ENCODE measurements at places on chromosomes 1 and 21.
A peak's percentile ranks its signal among the peaks of the same experiment; 100 is the strongest.

DNA sequence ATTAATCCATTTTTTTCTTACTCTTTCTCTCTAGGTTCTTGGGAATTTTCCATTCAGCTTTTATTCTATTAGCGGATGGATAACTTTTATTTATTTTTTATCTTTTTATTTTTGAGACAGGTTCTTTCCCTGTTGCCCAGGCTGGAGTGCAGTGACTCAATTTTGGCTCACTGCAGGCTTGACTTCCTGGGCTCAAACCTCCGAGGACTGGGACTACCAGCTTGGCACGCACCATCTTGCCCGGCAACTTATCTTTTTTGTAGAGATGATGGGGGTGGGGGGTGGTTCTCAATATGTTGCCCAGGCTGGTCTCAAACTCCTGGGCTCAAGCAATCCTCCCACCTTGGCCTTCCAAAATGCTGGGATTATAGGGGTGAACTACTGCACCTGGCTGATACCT, 36.1 kb upstream of the CHIT1 start:
- DNase-seq: no peak

DNA sequence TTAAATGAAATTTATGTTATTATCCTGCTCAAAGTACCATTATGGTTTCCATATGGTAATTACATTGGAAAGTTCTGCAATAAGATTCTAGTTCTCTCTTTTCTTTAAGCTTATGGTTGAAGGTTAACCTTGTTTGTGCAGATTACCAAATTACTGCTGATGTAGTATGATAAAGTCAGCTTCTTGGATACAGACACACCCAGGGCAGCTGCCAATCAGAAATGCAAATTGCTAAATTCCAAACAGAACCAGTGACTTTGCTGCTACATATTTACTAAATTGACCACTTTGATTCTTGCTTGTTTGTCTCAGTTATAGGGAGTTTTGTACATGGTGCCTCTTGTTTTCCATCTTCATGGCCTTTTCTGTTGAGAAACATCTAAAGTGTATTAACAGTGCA, 26.5 kb downstream of the GNAT2 start:
- DNase-seq: no peak

DNA sequence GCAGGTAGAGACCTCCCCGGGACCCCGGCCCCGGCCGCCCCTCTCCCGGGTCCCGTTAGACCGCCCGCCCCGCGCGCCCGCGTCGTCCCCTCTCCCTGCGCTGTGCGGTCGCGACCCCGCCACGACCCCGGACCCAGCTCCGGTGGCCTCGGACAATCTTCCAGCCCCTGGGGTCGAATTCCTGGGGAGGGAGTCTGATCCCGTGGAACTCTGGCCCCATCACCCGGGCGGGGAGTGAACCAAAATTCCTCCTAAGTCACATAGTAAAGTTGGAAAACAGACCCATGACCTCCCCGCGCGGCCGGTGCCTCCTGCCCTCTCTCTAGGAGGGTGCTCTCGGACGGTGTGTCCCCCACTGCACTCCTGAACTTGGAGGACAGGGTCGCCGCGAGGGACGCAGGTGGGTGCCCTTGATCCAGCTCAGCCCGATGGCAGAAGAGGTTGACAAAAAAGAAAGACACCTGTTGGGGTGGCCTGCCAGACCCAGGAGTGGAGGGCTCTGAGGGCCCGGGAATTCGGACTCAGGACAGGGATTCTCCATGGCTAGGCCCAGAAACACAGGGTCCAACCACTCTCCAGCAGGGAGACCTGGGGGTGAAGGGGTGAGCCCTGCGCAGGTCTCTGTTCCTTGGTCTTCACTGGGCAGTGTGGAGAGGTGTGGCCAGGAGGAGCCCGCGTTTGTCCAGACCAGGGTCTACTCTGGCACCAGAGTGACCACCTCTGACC, 451 bp downstream of the ADAMTSL4 start:
- no peak for DNase-seq

GRCh38 chr1:8314346-8315280, 3.3 kb upstream of the SLC45A1 start:
- DNase-seq: peak; percentile 82

- no peak for DNase-seq
These were observed 14.0 kb upstream of the GBP5 start for GRCh38 chr1:89286549-89287180.

DNA sequence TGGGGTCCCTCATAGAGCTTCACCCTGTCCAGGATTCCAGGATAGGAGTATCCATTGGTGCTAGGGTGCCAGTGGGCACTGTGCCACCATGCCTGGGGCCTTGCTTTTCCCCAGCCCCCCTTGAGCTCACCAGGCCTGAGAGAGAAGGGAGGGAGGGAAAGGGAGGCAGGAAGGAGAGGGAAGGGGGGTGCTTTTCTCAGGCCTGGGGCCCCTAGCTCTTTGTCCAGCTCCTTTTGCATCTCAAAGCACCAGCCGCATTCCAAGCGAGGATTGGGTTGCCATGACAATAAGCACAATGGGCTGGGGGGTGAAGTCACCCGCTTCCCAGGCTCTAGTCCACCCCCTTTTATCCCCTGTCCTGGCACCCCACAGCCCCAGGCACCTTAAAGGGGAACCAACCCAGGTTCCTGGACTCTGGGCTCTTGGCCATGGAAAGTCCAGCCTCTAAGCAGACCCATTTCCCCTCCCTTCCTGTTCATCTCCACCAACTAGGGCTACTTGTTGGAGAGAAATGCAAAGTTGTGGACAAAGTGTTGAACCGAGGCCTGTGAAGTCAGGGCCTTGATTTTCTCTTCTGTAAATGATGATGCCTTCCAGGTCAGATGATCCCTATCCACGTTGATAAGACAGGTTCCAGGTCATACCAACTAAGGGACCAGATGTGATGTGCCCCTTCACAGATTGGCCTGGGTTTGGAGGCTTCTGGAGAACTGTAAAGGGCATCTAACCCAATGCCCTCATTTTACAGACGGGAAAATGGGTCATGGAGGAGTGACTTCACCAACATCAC, 11.4 kb downstream of the THBS3 start:
- no peak for DNase-seq

GRCh38 chr1:220690140-220691052, at the start of gene C1orf115:
C1orf115 (plus strand) TSS chr1:220690363; CDS start chr1:220690403, 40 bp downstream.
- DNase-seq: no peak

- no peak for DNase-seq
These were observed 40.0 kb downstream of the ABCG1 start for GRCh38 chr21:42258885-42259407.

DNA sequence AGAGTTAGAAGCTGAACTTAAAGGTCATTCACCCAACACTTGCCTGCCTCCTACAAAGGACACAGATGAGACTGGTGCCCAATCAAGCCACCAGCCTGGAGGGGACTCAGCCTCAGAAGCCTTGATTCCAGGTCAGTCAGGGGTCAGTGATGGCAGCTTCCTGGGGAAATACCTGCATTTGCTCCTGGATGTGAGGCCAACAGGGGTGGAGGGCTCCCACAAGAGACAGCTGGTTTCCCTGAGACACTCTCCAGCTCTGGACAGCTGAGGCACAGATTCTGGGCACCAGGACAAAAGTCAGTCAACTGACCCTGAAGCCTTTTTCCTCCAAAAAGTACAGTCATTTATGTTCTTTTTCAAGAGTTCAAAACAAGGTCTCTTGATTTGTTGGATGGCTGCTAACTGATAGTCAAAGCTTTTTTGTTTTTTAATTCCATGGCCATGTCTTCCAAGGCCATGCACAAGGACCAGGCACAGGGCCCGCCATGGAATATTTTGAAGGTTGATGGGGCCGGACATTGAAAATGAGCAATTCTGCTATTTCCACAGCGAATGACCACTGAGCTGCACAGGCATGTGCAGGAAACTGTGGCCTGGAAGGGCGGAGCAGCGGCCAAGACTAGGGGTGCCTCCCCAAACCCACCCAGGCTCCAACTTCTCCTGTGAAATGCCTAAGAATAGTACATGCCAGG, 1.8 kb downstream of the C2CD2 start:
- no peak for DNase-seq

GRCh38 chr1:239636347-239636746, 250.0 kb downstream of the CHRM3 start:
- DNase-seq: no peak

- DNase-seq: no peak
These were observed 7.6 kb downstream of the PABPC4 start for GRCh38 chr1:39569034-39569433.

- no peak for DNase-seq
These were observed 745.1 kb downstream of the LTN1 start for GRCh38 chr21:28247454-28248020.

DNA sequence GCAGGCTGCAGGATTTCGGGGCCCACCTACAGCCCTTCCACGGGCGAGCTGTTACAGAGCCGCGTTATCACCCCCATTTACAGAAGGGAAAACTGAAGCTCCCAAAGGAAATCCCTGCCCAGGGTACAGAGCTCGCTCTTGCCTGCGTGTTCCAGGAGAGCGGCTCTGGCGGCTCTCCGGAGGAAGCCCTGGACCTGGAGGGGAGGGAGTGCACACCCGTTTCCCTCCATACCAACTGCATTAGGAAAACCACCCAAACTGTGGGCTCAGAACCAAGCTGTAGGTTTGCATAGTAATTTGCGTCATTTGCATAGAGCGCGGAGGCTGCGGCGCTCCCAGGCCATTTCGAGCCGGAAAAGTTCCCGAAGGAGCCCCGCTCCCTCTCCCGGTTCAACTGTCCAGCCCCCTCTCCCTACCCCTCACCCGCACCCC, 24.7 kb upstream of the ADGRB2 start:
- no peak for DNase-seq

GRCh38 chr1:151994956-151995355, 1.3 kb upstream of the S100A10 start:
- peak; percentile 77 for DNase-seq

- DNase-seq: no peak
These were observed 83.8 kb downstream of the CAPZB start for GRCh38 chr1:19401535-19401889.

- no peak for DNase-seq
These were observed 90.5 kb upstream of the JAK1 start for GRCh38 chr1:65056866-65057265.

DNA sequence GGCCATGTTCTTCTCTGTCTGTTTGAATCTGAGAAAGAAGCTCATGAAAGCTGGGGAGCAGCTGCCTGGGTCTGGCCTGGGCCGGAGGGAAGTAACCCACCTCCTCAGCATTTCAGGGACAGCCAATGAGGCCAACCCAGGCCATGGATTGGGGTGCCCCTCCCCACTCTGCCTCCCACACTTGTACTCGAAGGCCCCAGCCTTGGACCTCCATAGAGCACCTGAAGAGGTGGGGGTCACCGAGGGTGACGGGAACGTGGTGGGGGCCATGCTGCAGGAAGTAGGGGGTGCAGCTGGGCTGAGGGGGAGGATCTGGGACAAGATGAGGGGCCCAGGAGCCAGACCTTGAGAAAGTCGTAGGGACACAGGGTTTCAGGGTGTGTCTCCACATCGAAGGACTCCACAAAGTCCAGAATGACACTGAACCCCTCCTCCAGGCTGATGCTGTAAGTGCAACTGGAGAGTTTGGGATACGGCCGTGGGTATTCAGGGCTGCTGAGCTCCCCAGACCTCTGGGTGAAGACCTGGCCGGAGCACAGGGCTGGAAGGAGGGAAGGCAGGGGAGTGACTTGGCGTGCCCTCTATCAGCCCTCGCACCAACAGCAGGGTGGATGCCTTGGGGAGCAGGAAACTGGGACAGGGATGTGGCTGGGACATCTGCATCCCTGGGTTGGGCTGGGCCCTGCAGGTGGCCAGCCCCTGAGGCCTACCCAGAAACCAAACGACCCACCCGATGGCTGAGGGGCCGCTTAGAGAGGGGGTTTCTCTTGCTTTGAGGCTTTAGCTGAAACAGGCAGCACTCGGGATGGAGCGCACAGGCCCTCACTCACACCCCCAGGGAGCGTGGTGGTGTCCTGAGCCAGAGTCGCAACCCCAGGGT, 3.8 kb downstream of the MASP2 start:
- DNase-seq: no peak

DNA sequence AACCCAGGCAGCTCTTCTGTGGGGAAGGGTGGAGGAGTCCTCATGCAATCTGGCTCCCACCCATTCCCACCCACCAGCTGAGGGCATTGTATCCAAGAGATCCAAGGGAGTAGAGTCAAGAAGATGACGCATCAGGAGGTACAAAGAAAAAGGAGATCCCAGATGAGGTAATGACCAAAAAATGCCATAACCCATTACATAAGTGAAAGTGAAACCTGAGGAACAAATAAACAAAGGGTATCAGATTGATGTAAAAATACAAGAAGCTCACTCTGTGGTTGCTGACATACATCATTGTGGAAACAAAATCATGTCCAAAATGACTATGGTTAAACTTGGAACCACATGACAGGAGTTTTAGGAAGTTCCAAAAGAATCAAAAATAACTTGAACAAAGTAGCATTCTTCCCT, 42.5 kb downstream of the CCN1 start:
- peak; percentile 78 for DNase-seq

DNA sequence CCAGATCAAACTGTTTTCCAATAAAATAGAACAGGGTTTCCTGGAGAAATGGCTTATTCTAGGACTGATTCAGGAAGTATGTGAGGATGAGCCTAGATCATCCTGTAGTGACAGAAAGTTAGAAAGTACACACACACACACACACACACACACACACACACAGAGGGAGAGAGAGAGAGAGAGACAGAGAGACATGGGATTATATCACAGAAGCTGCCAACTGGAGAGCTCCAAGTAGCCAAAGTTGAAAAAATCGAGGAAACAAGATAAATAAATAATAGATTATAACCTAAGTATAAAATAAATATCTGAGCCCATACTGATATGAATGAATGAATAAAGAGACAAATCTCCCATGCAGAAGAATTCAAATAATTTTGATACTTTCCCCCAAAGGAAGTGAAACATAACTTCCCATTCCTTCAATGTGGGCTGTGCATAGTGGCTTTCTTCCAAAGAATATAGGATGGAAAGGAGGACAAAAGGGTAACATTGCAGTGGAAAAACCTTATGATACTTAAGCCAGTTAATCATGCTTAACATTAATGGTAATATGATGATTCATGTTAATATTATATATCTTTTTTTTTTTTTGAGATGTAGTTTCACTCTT, 171.6 kb downstream of the NTPCR start:
- DNase-seq: no peak

DNA sequence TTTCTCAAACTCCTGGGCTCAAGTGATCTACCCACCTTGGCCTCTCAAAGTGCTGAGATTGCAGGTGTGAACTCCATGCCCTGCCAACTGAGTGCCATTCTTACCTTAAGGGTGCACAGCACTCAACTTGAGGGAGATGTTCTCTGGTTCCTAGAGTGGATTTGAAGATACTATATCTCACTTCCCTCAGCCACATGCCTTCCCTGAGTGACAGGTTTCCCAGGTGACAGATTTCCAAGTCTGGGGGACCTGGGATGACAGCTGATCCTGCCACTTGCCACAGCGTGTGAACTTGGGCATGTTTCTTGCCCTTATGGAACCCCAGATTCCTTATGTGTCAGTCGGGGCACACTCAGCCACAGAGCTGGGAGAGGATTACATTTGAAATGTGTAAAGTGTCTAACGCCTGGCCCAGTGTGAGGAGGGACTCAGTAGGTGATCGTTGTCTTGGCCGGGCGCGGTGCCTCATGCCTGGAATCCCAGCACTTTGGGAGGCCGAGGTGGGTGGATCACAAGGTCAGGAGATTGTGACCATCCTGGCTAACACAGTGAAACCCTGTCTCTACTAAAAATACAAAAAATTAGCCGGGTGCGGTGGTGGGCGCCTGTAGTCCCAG, 29.6 kb upstream of the BTG2 start:
- DNase-seq: no peak

- DNase-seq: no peak
These were observed 19.0 kb downstream of the MORC3 start for GRCh38 chr21:36338975-36339374.

GRCh38 chr21:39004634-39005501, 178.4 kb downstream of the PSMG1 start:
- DNase-seq: peak; percentile 49

All from urothelium cell line (cell line).